HFFc6 (cell line): ENCODE measurements at places on chromosomes 3 and 15. TPM values are rescaled to one million over a fixed set of nuclear protein-coding genes. Genes with fewer than 3 reads are reported as not detected.

Gene CD86
- total RNA-seq: not detected in 3 replicates

Gene FAM107A
- 0.22 TPM in 1 of 3 replicates, not detected in the others for total RNA-seq

DNA sequence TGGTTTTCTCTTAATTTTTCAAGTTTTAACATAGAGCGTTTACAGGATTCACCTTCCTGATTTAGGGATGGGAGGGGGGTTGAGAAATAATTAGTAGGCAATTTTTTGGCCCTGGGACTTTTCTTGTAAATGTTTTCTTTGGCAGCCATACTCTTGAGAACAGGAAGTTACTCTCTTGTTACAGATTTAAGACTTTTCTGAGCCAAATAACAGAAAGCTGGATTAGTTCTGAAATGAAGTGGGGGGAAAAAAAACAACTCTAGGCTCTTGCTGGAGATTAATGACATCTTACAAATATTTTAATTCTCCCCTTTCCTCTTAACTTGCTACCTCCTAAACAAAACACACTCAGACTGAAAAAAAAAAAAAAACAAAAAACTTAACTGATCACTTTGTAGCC, 13.8 kb upstream of the POLR2M start:
- DNase-seq: no peak

DNA sequence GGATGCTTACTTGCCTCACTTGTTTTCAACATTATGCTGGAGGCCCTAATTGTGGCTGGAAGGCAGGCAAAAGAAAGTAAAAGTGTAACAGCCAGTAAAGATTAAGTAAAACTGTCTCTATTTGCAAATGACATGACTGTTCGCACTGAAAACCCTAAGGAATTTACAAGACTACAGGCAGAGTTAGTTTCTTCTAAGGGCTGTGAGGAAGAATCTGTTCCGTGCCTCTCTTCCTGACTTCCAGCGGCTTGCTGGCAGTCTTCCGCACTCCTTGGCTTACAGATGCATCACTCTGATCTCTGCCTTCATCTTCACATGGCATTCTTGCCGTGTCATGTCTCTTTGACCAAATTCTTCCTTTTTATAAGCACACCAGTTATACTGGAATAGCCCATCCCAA, 86.1 kb downstream of the DLG1 start:
- no peak for DNase-seq

GRCh38 chr3:10889206-10889960, 73.4 kb downstream of the SLC6A11 start:
- no peak for DNase-seq
